ENCODE measurements at places on chromosomes 7 and 10.

- DNase-seq = no peak
Measured at GRCh38 chr10:18610517-18610916, 40.9 kb downstream of the NSUN6 start.

DNA sequence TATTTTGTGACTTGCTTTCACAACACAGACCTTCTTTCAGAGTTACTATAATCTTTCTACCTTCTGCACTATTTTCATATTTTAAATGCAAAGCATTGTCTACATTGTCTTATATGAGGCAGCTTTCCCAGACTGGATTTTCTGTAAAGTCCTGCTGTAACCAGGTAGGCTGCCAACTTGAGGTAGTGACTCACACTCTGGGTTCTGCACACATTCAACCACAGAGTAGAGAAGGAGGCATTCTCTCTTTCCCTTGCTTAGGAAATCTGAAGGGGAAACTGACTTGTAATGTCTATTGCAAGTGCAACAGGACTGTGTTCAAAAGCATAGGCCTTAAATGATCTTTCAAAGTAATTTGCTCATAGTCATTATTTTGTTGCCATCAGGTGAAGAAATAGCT, 461.4 kb downstream of the GRM8 start:
- no peak for DNase-seq

DNA sequence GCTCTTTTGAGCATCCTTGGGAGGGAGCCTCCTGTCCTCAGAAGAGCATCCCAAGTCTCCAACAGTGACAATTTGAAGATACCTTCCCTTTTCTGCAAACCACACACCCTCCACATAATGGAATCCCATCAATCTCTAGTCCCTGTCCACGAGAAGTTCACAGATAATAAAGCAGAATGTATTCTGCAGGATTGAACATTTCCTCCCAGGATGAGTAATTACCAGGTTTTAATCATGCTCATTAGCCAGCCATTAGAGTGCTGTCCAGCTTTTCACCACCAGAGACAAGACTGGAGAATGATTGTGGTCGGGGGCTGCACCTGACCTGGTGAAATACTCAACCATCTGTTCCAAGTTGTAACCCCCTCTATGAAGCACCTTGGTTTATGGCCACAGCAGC, 958.6 kb downstream of the KCNMA1 start:
- DNase-seq = no peak

GRCh38 chr10:78973901-78974616, 94.7 kb upstream of the ZMIZ1 start:
- peak; percentile 26 for DNase-seq

GRCh38 chr10:91422915-91423314, 12.8 kb downstream of the HECTD2 start:
- DNase-seq = no peak

- no peak for DNase-seq
Measured at GRCh38 chr10:44636625-44637024, 251.7 kb upstream of the CXCL12 start.

DNA sequence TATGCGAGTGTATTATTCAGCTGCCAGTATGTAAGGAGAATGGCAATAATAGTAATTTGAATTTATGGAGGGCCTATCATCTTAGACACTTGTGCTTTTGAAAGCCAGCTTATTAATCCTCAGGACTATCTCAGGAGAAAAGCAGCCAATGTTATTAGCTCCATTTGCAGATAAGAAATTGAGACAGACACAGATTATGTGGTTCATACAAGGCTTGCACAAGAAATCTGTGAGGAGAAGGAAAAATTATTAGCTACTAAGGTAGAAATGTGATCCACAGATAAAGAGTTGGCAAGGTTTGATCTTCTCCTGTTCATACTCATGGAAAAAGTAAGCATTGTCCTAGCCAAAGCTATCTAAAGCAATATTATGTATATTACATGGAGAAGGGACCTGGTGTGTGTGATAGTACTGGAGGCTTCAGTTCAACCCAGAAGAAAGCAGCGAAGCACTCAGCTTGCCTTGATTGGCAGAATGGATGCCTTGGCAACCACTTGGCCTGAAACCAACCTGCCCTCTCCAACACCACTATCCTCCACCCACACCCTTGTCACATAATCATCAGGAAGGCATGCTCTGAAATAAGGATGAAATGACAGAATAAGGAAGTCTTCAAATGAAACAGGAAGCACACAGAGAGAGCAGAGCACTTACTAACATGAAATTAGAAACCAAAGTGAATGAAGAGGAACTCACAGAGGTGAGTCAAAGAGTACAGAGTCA, 18.0 kb downstream of the MACC1 start:
- no peak for DNase-seq

- no peak for DNase-seq
Measured at GRCh38 chr10:34886906-34887642, 72.0 kb upstream of the PARD3 start.

- no peak for DNase-seq
Measured at GRCh38 chr7:54904986-54905385, 113.8 kb upstream of the EGFR start.

GRCh38 chr10:60463746-60464145, 74.1 kb upstream of the ANK3 start:
- DNase-seq = no peak

- peak; percentile 94 for DNase-seq
Measured at GRCh38 chr10:96089670-96090462, 40.2 kb upstream of the ZNF518A start.

DNA sequence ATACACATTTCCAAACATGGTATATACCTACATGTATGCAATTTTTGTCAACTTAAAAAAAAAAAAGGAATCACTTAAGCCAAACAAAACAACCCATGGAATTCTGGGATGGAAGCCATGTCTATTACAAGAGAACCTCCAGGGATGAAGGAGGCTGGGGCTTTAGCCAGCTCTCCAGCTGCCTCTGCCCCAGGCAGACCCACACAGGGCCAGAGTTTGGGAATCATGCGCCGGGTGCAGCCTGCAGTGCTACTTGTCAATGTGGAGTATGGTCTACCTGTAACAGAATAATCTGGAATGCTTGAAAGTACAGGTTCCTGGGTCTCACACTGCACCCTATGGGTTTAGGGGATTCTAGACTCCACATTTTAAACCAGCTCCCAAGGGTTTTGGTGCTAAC, 10.8 kb downstream of the ATP6V0E2 start:
- no peak for DNase-seq

GRCh38 chr7:21941611-21942141, 4.0 kb downstream of the CDCA7L start:
- DNase-seq = no peak

DNA sequence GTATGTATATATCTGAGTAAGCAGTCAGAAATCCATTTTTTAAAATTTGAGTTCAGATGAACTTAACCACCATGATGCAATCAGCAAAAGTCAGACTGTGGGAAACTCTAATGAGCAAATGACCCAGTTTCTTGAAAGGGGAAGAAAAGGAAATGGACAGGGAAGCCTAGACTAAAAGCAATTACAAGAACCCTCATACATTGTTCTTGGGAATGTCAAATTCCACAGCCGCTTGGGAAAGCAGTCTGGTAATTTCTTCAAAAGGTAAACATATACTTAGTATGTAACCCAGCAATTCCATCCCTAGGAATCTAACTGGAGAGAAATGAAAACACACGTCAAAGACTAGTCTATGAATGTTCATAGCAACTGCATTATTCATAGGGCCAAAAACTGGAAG, 16.4 kb upstream of the FOXK1 start:
- DNase-seq = no peak

DNA sequence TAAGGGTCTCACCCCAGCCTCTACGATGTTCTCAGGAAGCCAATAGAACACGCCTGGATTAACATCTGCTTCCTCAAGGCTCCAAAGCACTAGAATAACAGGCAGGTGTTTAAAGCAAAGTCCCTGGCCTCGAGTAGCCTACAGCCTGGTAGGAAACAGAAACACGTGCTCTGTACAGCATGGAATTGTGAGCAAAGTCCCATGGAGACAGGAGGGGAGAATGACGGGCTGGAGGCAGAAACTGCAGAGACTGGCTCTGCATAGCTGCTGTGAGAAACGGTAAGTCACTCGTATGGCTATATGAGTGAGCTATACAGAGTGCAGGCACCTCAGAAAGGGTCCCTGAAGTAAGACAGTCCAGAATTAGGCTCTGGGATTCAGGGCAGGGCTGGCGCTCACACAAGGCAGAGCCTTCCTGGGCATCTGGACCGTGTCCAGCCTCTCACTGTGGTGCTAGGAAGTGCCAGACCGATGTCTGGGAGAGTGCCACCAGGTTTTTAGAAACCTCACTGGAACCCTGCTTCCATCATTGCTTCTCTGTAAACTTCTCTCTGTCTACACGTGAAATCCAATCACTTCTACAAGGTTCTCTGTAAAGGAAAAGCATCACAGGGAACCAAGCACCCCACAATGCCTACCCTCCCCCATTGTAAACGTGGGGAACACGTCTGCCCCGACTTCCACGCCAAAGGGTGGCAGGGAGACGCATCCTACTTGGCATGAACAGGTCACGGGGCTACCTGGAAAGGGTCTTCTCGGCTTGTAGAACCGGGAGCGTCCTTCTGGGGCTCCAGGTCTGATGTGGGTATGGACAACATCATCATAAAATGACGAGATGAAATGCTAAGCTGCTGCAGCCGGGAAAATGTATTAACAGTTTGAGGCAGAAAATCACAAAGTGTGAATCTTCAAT, 38.8 kb upstream of the SHH start:
- no peak for DNase-seq

- DNase-seq = no peak
Measured at GRCh38 chr10:12430406-12430982, 81.1 kb downstream of the CAMK1D start.

GRCh38 chr7:125383324-125383723, 453.7 kb upstream of the POT1 start:
- no peak for DNase-seq

- DNase-seq = no peak
Measured at GRCh38 chr10:85673270-85673669, 693.3 kb downstream of the GRID1 start.

- DNase-seq = no peak
Measured at GRCh38 chr10:113576852-113577251, 24.0 kb downstream of the HABP2 start.

GRCh38 chr7:84043661-84044191, 150.9 kb downstream of the SEMA3A start:
- no peak for DNase-seq

DNA sequence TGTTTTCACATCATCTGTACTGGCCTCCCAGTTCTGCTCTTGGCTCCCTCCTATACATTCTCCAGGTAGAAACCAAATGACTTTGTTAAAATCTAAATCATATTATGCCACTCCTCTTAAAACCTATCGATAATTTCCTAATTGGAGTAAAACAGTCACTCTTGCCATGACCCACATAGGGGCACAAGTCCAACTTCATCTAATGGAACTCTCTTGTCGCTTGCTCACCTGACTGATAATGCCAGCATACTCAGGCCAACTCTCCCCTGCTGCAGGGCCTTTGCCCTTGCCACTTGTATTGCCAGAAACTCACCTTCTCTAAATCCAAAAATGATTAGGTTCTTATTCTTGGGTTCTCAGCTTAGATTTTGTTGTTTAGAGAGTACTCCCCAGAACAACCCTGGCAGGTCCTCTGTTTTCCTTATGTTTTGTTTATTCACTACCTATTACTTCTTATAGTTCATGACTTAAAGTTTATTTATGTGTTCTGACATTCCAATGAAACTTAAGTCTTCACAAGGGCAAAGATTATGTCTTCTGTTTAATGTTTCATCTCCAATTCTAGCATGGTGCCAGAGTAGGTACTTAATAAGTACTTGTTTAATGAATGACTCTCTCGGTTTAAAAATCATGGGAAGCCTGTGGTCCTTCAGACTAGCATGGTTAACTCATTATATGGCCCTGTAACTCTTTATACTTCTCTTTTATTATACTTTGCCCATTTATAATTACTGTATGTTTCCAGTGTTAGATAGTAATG, 345.9 kb upstream of the SMIM30 start:
- no peak for DNase-seq

DNA sequence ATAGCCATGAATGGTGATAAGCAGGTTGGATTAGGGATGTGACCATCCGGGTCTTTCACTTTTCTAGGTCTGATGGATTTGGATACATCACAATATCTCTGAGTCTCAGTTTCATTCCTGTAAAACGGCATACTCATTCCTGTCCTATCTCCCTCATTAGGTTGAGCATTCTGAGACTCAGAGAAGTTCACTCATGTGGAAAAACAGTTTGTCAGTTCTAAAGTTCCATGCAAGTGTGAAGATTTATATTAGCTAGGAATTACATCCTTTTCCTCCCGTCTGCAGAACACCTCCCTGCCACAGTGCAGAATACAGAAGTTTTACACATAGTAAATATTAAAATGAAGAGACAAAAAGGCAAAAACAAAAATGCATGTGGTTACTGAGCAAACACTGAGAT, 94.2 kb upstream of the SLC25A13 start:
- DNase-seq = no peak

DNA sequence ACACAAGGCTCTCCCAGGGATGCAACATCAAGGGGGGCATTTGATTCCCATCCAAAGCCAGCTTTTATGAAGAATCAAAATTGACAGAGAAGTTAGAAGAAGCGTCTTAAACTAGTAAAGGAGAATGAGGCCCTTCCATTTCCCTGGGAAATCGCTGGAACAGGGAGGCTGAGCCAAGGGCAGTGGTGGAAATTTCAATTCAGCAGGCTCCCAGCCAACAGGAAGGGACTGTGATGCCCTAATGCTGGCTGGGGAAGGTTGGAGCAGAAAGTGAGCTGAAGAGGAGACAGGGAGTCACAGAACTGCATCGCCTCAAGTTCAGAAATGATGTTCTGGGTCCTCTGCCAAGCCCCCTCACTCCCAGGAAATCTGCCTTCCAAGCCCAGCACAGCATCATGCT, 517.3 kb downstream of the GRID1 start:
- DNase-seq = no peak

DNA sequence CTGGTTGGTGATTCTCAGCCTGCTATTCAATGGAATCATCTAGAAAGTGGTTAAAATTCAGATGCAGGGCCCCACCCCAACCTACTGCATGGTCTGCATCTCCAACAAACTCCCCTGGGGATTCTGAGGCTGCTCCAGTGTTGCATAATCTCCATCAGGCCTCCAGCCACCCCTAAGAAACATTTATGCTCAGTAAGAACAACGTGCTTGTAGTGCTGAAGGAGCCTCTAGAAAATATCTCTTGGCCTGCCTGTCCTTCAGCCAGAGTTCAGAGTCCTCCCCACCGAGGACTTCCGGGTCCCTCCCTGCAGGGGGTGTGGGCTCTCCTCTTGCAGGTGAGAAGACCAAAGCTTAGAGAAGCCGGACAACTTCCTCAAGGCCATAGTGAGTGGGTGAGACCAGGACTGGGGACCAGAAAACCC, 159.8 kb downstream of the SH3PXD2A start:
- no peak for DNase-seq

- no peak for DNase-seq
Measured at GRCh38 chr7:101853684-101854083, 36.3 kb downstream of the CUX1 start.

DNA sequence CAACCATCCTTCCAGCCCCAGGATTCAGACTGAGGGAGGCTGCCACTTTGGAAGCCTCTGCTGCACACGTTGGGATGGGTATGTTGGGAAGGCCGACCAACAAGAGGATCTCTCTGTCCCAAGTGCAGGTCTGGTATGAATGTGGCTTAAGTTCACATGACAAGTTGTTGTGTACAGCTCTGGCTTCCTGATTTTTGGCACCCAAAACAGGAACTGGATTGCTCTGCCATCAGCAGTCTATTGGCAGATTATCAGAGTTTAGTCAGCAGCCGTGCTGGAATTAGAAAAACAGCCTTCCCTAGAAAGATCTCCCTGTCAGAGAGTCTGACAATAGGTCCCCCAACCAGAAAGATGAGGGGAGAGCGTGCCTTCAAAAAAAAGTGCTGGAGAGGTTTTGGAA, 66.9 kb downstream of the GOLGA7B start:
- no peak for DNase-seq

Data from CD4-positive, alpha-beta T cell treated with Interleukin-2 at 100 ng/mL for 4 hours (primary cell).